Mesothelial cell of epicardium (in vitro differentiated cells): ENCODE measurements at places on chromosomes 7 and 10.

- DNase-seq, result no peak
Measured at GRCh38 chr10:13673156-13673555, 86.4 kb downstream of the PRPF18 start.

- DNase-seq, result no peak
Measured at GRCh38 chr10:109823196-109823595, 100.1 kb downstream of the XPNPEP1 start.

DNA sequence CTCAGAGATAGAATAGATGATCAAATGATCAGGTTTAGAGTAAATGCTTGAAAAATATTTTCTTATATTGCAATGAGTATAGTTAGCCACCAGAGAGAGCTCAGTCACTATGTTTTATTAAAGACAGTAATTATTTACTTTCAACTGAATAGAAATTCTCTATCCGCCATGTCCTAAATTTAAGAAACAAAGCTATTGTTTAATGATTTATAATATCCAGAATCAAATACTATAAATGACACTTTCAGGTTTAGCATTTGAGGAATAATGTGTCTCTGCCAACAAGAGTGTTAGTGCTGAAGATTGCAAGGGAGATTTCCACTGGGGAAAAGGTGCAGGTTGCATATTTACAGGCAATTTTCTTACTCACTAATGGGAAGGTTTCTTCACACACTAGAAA, 184.7 kb downstream of the DGKB start:
- DNase-seq, result no peak

DNA sequence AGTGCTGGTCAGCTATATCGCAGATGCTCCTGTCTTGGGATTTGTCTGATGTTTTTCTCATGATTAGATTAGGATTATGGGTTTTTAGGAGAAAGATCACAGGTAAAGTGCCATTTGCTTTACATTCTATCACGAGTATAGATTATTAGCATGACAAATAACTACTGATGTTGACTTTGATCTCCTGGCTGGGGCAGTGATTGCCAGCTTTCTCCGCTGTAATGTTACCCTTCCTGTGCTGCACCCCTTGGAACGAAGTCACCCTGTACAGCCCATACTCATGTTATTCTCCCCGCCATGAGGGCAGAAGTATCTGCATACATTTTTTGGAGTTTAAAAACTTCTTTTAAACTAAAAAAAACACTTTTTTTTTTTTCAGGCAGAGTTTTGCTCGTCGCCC, 10.8 kb upstream of the CLDN4 start:
- DNase-seq, result no peak

DNA sequence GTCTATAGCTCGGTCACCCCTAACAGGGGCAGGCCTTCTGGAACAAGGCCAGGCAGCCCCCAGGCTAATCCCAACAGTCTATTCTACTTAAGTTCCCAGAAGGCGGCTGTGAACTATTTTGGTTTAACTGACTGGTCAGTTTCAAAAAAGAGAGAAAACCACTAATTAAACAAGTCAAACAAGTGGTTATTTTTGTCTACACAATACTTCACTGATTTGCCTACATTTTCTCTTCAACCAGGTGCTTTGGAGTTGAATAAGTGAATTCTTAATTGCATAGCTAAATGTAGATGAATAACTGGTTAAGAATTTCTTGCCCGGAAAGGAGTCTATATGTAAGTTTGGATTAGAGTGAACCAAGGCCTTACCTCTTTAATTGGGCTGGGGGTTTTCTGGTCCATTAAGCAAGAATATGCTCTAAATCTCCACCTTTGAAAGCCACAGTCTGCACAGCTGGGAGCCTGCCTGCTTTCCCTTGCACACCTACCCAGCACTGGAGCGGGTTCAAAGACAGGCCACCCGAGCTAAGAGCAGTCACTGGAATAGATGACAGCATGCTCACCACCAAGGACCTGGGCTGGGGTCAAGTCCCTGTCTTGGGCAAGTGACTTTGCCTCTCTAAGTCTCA, 70.4 kb downstream of the TBXAS1 start:
- DNase-seq, result no peak

DNA sequence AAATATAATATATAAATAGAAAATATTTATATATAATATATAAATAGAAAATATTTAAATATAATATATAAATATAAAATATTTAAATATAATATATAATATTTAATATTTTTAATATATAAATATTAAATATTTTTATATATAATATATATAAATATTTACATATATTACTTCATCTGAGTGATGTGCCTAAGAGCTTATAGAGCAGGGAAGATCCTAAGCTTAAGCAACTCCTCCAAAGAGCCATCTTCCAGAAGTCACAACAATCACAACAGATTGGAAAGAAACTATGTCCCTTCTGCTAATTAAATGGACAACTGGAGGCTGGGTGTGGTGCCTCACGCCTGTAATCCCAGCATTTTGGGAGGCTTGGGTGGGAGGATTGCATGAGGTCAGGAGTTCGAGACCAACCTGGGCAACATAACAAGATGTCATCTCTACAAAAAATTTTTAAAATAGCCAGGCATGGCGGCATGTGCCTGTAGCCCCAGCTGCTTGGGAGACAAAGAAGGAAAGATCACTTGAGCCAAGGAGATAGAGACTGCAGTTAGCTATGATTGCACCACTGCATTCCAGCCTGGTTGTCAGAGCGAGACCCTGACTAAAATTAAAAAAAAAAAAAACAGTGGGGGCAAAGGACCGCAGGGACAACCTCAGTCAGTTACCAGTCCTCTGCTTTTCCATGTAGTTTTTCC, 198.7 kb downstream of the SKIDA1 start:
- no peak for DNase-seq

GRCh38 chr10:774661-775244, 85.3 kb upstream of the DIP2C start:
- no peak for DNase-seq

DNA sequence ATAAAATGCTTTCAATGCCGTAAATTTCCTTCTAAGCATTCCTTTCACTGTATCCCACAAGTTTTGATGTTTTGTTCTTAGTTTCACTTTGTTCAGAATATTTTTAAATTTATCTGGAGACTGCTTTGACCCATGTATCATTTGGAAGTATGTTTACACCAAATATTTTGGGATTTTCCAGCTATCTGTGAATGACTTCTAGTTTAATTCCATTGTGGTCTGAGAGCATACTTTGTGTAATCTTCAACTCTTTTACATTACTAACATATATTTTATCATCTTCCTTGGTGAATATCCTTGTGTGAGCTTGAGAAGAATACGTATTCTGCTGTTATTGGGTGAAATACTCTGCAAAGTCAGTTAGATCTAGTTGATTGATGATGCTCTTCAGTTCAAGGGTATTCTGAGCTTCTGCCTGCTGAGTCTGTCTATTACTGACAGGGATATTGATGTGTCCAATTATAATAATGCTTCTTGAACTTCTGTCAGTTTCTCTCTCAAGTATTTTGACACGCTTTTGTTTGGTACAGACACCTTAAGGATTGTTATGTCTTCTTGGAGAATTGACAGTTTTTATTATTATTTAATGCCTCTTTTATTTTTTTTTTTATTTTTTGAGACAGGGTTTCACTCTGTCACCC, 31.6 kb downstream of the MKLN1 start:
- no peak for DNase-seq

- DNase-seq, result no peak
Measured at GRCh38 chr7:37000511-37000910, 276.2 kb upstream of the AOAH start.

DNA sequence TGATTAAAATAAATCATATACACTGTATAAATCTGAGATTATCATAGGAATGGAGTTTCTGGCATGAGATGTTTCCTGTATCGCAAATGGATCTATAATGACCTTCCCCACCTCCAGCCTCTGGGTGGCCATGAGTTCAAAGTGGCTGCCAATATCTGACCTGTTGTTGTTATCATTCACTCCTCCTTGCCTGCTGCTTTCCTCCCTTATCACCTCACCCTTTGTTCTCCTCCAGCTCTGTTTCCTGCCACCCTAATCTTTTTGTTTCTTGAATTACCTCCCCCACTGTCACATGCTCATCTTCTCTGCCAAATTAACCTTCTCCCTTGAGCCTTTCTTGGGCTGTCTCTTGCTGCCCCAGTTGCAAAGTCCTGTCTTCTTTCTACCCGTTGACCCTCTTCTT, 12.0 kb downstream of the SCD start:
- DNase-seq, result no peak

GRCh38 chr7:36600869-36601530, 123.3 kb downstream of the AOAH start:
- DNase-seq, result no peak
